ENCODE measurements at places on chromosomes 4 and X.

- peak; percentile 34 for DNase-seq
These were observed 56.3 kb downstream of the ZAR1 start for GRCh38 chr4:48546336-48546735.

DNA sequence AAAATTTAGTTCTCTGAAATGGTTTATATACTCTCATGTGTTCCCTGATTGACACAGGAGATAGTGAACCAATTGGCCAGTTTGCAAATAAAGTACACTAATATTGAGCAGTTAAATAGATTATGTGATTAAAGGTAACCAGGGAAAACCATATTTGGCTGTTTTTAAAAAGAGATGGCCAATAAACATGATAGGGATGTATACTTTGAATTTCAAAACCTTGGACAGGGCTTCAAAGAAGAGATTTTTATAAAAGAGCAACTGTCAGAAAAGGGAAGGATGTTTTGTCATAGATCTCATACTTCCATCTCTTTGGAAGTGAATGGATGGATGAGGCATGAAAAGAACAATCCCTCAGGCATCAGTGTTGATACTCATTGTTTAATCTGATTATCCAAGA is 825.3 kb downstream of the STIM2 start:
- no peak for DNase-seq

DNA sequence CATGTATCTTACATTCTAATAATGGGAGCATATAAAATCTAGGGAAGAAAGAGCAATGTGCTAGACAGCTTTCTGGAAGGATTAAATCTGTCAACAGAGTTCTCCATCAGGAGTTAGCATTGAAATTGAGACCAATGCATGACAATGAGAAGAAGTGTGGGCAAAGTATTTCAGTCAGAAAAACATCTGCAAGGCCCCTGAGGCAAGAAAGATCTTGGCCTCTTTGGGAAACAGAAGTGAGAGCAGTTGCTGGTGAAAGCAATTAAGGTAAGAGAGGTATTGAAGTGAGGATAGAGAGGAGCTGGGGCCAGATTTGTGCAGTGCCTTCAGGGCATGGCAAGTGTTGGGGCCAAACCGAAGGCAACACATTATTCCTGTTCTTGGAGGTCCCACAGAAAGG is 999.1 kb downstream of the STPG2 start:
- no peak for DNase-seq

DNA sequence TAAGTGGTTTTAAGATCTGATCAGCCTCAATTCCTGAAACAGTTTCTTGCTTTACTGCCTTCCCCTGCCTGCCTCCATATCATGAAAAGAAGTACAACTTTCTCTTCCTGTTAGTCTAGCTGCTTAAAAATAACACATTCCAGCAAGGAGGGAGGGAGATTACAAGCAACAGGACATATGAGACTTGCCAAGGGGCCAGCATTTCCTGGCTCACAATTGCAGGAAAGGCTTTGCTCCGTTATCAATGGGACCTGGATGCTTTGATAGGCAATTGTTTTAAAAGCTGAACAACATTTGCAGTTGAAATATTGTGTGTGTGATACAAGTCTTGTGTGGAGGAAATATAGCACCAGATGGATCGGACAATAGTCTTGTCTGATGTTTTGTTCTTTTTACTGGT is 425.0 kb downstream of the FAT4 start:
- no peak for DNase-seq

DNA sequence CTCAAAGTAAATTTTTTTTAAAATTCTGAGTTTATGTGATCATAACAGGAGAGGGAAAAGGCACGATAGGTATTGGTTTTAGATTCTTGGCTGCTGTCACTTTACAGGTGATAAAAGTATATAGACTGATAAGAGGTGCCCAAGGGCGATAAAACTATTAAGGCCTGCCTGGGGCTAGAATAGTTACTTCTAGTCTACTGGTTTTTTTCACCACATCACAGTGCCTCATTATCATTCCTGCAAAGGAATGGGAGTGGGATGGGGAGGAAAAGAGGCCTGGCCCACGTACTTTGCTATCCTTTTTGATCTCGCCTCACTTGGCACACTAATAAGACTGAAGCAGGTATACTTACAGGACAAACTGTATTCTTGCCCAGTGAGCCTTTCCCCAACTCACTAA is 46.6 kb downstream of the CXorf58 start:
- DNase-seq, result no peak

GRCh38 chr4:48343551-48343950 is 2.2 kb downstream of the SLAIN2 start:
- no peak for DNase-seq

- no peak for DNase-seq
These were observed 20.4 kb upstream of the WWC2 start for GRCh38 chr4:183078634-183079033.

- DNase-seq, result peak; percentile 72
These were observed 1.7 kb upstream of the MTM1 start for GRCh38 chrX:150566734-150567182.

- DNase-seq, result no peak
These were observed 36.3 kb downstream of the C4orf51 start for GRCh38 chr4:145716200-145716599.

GRCh38 chrX:128599632-128600031 is 547.4 kb upstream of the ACTRT1 start:
- DNase-seq, result no peak

GRCh38 chr4:1948892-1949436 is 59.8 kb downstream of the NELFA start:
- no peak for DNase-seq

GRCh38 chr4:33948921-33949320 is 2295.4 kb downstream of the ARAP2 start:
- DNase-seq, result no peak

DNA sequence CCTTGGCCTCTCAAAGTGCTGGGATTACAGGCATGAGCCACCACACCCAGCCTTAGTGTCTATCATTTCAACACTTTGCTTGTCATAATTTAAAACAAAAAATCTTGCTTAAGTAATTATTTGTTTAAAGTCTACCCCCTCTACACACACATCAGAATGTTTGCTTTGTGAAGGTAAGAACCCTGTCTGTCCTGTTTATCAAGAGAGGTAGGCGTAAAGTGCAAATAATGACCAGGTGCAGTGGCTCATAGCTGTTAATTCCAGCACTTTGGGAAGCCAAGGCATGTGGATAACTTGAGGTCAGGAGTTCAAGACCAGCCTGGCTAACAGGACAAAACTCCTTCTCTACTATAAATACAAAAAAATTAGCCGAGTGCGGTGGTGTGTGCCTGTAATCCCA is 326.7 kb upstream of the CLNK start:
- no peak for DNase-seq
